ENCODE measurements at places on chromosomes 6 and 20.

DNA sequence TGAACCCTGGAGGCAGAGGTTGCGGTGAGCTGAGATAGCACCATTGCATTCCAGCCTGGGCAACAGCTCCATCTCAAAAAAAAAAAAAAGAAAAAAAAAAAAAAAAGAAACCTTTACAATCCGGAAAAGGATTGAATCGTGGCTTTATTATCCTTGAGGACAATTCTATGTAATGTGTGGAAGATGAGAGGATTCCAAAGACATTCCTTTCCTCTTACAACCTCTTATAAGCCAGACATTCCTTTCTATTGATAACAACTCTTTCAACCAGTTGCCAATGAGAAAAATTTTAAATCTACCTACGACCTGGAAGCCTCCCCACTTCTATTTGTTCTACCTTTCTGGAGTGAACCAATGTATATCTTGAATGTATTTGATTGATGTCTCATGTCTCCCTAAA, 91.2 kb upstream of the EEF1E1 start:
- H3K36me3 ChIP-seq = no peaks in the 10 kb centered on the region
- no peak overlapping the region for H3K27ac ChIP-seq
- H3K4me3 ChIP-seq = no peak overlapping the region
- no peaks in the 10 kb centered on the region for H3K4me1 ChIP-seq
- no peak for DNase-seq

- H3K4me3 ChIP-seq = no peak overlapping the region
- no peak for DNase-seq
- no peaks in the 10 kb centered on the region for H3K27me3 ChIP-seq
- H3K4me1 ChIP-seq = peaks cover 15% of the 10 kb centered on the region
- peak overlapping the region; percentile 83 for H3K27ac ChIP-seq
- H3K36me3 ChIP-seq = no peaks in the 10 kb centered on the region
Observed at GRCh38 chr6:53648184-53648943, 17.2 kb downstream of the KLHL31 start.

GRCh38 chr20:859751-860231, 26.3 kb downstream of the FAM110A start:
- H3K4me1 ChIP-seq = peaks cover 27% of the 10 kb centered on the region
- H3K36me3 ChIP-seq = no peaks in the 10 kb centered on the region
- H3K27ac ChIP-seq = no peak overlapping the region
- no peaks in the 10 kb centered on the region for H3K27me3 ChIP-seq

DNA sequence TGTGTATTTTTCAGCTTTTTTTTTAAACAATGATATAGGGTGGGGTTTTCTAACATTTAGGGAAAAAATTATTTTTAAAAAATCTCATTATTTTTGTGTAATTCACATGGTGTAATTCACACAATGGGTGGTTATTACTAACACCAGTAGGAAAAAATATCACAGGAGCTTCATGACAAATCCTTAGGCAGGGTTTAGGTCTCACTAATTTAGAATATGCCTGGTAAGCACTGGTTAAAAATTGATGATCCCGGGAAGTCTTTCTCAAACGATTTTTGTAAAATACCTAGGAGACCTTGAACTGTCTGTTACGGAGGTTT, 29.5 kb upstream of the ZNF217 start:
- H3K27me3 ChIP-seq = no peaks in the 10 kb centered on the region
- no peaks in the 10 kb centered on the region for H3K36me3 ChIP-seq
- peak overlapping the region; percentile 41 for H3K27ac ChIP-seq
- H3K4me3 ChIP-seq = peak overlapping the region; percentile 34

- H3K4me1 ChIP-seq = peaks cover 28% of the 10 kb centered on the region
- no peak overlapping the region for H3K4me3 ChIP-seq
- no peak for DNase-seq
- peak overlapping the region; percentile 38 for H3K27ac ChIP-seq
- no peaks in the 10 kb centered on the region for H3K27me3 ChIP-seq
Observed at GRCh38 chr20:63542696-63543095, 4.9 kb downstream of the SRMS start.

DNA sequence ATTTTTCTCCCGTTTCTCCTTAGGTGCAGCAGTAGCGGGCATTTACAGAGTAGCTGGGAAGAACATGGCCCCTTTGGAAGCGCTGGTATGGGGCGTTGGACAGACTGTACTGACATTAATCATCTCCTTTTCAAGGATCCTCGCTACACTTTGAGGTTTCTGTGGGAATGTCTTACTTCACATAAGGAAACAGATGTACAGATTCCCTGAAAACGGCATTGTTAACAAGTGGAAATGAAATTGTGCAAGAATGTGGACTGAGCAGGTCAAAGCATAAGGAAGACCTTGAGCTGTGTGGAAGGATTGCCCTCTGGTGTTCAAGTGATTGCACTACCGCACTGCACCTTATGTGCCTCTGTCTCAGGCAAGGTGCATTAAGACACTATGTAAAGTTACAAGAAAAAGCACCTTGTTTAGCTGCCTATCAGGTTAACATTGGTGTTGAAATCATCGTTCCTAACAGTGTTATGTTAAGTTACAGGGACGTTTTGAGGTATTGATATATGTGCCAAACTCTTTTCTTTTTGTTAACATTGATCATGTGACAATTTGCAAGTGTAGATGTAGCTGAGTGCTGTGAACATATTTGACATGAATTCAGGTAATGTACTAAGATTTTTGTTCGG, 38.0 kb downstream of the TMEM170B start:
- H3K4me1 ChIP-seq = no peaks in the 10 kb centered on the region
- no peaks in the 10 kb centered on the region for H3K36me3 ChIP-seq
- peak; percentile 73 for DNase-seq
- H3K4me3 ChIP-seq = no peak overlapping the region
- H3K27ac ChIP-seq = no peak overlapping the region
- H3K27me3 ChIP-seq = no peaks in the 10 kb centered on the region
